ENCODE measurements at places on chromosomes 16 and 17.

DNA sequence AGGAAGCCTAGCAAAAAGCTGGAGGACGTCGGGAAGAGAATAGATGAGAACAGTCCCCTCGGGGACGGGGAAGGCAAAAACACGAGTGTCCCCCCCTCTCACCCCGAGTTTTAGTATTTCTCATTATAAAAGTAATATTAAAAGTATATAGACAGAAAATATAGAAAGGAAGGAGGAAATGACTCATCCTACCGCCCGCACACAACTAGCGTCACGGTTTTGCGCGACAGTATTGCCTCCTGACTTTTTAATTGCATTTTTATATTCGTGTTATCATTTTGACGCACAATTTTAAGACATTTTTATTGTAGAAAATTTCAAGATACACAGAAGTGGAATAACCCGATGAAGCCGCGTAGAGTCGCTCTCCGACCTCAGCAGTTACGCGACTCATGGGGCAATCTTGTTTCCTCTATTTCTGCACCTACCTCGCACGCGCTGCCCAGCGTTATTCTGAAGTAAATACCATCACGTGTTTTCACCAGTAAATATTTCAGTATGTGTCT, 652 bp upstream of the SLC25A19 start:
- DNase-seq = no peak

- no peak for DNase-seq
Measured at GRCh38 chr17:28470266-28470913, 3.1 kb upstream of the SLC13A2 start.

DNA sequence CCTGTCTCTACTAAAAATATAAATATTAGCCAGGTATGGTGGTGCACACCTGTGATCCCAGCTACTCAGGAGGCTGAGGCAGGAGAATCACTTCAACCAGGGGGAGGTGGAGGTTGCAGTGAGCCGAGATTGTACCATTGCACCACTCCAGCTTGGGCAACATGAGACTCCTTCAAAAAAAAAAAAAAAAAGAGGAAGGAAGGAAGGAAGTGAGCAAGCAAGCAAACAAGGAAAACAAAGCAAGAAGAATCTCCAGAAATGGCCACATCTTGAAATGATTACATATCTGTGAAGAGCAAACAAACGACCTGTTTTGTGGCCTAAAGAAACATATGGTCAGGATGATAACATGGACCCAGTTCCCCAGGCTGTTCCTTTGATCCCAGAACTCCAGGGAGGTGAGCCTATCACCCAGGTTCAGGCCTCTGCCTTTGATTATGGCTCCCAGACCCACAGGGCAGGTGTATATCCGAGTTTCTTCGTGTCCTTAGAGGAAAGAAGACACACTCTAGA, 8.9 kb downstream of the ACOX1 start:
- DNase-seq = no peak

DNA sequence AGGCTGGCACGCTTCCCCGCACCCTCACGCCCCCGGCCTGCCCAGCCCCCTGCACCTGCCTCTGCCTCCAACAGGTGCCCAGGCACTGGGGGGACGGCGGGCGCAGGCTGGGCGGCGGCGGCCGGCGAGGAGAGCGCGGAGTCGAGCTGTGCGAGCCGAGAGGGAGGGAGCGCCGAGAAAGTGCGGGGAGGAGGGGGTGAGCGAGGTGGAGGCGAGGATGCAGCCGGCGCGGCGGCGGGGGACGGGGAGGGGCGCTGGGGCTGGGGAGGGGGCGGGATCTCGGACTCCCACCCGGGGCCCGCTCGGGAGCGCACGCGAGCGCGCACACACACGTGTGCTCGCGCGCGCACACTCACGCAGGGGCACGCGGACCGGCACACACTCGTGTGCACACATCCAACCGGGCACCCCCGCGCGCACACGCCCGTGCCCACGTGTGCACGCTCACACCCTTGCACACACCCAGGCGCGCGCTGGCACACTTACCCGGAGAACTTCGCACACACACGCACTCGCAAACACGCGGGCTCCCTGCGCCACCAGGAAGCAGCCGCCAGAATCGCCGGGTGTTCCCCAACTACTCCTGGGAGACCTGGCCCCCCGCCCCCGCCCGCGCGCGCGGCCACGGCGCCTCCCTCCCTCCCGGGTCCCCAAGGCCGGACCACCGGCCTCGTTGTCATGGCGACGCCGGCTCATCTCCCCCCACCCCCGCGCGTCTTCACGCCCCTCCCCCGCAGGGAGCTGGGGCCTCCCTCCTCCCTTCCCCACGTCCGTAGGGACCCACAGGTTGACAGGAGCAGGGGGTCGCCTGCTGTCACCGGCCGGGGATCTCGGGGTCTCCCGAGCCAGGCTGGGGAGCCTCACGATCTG, at the start of gene DOC2A:
Gene DOC2A (minus strand): TSS at position 184 of the 870 bp plus-strand sequence. CDS start 805 bp downstream, outside the sequence.
- no peak for DNase-seq

DNA sequence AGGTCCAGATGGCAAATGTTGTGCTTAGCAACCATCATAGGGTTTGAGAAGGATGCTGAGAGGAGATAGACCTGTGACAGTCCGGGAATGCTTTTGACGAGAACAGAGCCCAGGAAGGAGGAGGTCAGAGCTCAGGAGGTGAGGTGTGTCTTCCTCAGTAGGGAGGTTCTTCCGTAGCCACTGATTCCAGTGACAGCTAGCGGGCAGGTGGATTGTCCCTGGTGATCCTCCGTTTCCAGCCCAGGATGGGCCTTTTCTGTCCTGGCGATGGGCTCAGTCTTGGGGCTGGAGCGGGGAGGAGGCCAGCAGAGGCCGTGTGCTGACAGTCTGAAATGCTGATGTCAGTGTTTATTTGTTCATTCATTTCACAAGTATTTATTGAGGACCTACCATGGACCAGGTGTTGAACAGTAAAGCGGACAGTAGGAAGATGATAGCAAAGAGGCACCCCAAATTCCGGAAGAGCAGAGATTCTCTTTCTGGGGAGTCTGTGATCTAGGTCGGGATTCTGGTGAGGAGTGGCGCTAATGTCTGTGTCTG, 38.8 kb downstream of the KIAA0513 start:
- DNase-seq = no peak

GRCh38 chr17:62680541-62681052, 53.1 kb downstream of the MRC2 start:
- no peak for DNase-seq

DNA sequence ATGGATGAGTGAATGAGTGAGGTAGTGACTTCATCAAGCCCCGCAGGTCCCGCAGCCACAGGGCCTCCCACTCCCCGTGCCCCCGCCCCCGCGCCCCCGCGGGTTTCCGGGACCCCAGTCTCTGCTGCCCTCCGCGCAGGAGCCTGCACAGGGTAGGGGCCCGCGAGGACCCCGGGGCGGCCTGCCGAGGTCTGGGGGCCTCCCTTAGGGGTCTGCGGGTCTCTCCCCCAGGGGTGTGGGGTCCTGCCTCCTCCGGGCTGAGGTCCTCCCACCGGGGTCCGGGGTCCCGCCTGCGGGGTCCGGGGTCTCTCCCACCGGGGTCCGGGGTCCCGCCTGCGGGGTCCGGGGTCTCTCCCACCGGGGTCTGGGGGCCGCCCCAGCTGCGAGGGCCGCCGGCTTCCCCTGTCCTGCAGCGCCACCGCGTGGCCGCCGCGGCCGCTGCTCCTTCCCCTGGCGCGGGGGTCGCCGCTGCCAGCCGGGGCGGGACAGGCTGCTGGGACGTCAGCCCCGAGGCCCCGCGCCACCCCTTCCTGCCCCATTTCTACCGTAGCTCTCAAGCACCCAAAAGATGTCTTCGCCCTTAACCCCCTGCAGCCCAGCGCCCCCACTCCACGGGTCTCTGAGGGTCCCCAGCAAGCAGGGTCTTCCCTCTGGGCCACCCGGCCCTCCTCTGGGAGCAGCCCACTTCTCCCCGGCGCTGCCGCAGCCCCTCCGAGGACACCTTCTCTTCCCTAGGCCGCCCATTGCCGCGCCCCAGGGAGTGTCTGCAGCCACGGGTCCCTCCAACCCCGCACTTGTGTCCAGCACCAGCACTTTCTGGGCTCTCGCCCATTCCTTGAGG, 10.4 kb upstream of the CHMP6 start:
- no peak for DNase-seq

DNA sequence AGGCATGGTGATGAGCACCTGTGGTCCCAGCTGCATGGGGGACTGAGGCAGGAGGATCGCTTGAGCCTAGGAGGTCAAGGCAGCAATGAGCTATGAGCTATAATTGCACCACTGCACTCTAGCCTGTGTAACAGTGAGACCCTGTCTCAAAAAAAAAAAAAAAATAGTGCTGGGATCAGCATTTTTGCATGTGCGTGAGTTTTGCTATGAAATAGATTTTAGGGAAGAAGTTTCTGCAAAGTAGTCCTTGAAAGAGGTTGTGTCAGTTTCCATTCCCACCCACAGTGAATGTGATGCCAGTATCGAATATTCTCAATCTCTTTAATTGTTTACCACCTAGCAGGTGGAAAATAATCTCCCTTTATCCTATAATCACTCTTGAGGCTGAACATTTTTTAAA, 26.3 kb upstream of the ARHGAP17 start:
- DNase-seq = no peak

GRCh38 chr16:7714775-7715174, 382.1 kb downstream of the RBFOX1 start:
- no peak for DNase-seq

DNA sequence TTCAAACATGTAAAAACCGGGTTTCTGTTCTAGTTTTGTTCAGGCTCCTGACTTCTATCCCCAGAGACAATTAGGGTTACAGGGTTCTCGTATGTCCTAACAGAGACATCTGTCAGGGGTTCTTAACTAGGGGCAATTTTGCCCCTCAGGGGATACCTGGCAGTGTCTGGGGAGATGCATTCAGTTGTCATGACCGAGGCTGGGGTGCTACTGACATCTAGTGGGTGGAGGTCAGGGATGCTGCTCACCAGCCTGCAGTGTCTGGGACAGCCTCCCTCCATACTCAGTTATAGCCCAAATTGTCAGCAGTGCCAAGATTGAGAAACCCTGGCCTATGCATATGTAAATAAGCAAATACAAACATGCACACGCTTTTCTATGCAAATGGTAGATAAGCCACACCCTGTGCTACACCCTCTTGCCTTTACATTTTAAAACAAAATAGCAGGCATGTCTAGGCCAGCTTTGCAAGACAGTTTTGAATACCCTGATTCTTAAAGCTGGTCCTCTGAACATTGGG, 37.4 kb downstream of the CLEC16A start:
- no peak for DNase-seq

GRCh38 chr17:60819447-60820130, 141.9 kb downstream of the BCAS3 start:
- no peak for DNase-seq

GRCh38 chr16:4109250-4109736, 6.9 kb downstream of the ADCY9 start:
- no peak for DNase-seq

GRCh38 chr16:46911650-46912049, 27.5 kb downstream of the GPT2 start:
- no peak for DNase-seq

- no peak for DNase-seq
Measured at GRCh38 chr16:84260766-84261554, 21.1 kb upstream of the KCNG4 start.

DNA sequence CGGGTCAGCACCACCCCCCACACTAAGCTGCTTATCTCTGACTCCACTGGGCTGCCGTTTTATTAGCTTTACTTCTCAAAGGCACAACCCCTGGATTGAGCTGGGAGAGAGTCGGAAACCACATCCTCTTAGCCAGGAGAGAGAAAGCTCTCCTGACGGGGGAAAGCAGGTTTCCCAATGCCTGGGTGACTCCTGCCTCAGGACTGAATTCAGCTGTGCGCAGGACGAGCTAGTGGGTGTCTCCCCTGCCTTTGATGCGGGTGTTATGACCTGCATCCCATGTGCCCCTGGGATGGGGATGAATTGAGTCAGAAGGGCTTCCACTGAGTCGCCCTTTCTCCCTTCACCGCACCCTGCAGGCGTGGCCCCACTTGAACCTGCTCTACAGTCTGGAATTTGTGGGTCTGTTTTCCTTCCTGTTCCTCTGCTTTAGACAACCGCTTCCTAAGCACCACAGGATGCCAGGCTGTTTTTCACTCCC, 819.2 kb upstream of the EEF2KMT start:
- DNase-seq = no peak

GRCh38 chr16:86878236-86879080, 300.1 kb downstream of the FOXL1 start:
- DNase-seq = no peak

GRCh38 chr17:888998-889441, 90.6 kb downstream of the NXN start:
- no peak for DNase-seq

DNA sequence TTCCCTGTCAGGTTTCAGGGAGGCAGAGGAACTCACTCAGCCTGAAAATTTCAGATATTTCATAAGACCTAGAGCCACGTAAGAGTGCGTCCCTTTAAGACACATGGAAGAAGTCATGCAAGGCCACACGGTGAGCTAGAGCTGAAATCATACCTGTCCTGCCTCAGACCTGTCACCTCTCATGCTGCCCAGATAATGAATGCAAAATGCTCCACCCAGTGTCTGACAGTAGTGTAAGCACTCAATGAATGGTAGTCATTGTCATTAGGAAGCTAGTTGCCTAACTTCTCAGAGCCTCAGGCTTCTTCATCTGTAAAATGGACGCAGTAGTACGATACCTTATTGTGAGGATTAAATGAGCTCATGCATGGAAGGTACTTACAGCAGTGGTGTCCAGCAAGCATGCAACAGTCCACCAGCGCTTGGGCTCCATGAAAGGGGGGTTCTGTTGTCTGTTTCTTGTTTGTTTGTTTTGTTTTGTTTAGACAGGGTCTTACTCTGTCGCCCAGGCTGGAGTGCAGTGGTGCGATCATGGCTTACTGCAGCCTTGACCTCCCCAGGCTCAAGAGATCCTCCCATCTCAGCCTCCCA, 60.7 kb downstream of the WSB1 start:
- DNase-seq = no peak

- DNase-seq = no peak
Measured at GRCh38 chr16:6160871-6161270, 1063.3 kb upstream of the EEF2KMT start.

DNA sequence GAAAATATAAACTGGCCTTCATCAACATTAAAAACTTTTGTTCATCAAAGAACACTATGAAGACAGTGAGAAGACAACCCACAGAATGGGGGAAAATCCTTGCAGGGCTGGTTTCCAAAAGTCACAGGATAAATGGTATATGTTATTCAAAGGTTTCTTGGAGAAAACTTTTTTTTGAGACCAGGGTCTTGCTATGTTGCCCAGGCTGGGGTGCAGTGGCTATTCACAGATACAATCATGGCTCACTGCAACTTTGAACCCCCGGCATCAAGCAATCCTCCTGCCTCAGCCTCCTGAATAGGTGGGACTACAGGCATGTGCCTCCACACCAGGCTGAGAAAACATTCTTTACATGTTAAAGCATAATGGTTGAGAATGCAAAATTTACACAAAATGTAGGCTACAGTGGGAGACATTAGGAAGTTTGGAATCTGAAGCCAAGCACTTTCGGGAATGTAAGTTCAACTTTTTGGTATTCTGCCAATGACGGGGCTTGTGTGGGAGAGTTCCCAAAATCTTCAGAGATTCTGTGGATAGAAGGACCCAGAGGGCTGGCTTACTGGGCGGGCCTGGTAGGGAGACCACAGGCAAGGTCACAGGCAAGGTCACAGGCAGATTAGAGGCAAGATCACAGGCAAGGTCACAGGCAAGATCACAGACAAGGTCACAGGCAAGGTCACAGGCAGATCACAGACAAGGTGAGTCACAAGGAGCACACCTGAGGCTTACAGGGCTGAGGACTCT, 24.2 kb upstream of the ATP2A3 start:
- no peak for DNase-seq
